ENCODE measurements at places on chromosomes 3 and 15.

DNA sequence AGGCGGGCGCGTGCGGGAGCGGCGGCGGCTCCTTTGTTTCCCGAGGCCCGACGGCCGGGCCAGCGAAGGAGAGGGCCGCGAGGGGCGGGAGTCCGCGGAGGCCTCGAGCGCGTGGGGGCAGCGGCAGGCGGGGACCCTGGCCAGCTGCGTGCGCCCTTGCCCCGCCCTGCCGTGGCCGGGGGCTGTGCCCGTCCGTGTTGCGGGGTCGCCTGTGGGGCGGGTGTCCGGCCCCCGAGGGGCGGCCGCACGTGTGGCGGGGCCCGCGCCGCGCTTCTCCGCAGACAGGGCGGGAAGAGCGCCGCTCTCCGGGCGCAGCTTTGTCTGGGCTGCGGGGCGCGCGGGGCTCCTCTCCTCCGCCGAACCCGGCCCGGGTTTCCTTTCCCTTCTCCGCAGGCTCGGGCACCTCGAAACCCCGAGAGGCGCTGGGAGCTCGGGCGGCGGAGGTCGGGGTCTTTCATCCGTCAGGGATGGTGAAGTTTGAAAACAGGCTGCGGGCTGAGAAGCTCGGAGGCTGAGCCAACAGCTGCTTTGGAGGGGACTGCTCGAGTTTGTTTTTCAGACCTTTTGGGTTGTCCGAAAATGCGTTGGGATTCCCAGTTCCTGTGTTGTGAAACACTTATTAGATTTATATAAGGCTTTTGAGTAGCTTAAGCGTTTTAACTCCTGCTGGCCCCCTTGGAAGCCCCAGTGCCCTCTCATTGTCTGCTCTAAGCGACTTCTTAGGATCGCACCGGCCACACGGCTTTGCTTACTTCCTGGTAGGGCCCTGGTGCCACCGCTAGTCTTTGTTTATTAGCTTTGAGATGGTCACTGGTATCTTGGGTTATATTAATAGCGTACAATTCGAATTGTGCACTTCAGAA lies 817 bp downstream of the USP3 start:
- DNase-seq, result peak; percentile 21

DNA sequence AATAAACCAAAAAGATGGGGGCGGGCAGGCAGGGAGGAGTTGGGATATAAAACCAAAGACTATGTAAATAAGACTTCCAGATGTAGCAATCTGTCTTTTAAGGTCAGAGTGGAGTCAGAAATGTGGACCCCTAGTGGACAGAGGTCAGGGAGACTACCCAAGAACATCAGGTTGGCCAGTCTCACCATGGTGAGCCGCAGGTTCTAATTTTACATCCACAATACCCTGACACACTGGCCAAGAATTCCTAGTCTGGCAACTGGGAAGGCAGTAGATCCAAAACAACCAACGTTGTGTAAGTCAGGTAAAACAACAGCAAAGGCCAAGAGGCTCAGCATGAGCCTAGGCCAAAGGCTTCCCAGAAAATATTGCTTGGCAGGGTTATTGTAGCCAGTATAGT lies 203.4 kb downstream of the FOXP1 start:
- no peak for DNase-seq

DNA sequence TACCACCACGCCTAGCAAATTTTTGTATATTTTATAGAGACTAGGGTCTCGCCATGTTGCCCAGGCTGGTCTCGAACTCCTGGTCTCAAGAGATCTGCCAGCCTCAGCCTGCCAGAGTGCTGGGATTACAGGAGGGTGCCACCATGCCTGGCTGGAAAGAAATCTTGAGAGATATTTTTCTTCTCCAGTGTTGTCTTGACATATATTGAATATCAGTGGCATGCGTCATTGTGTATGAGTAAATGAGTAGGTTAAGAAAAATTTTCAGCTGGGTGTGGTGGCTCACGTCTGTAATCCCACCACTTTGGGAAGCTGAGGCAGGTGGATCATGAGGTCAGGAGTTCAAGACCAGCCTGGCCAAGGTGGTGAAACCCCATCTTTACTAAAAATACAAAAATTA lies 3.5 kb upstream of the PIF1 start:
- DNase-seq, result no peak

- DNase-seq, result no peak
Observed at GRCh38 chr3:65080432-65080831, 392.6 kb upstream of the ADAMTS9 start.

GRCh38 chr15:51878446-51879386 lies 49.3 kb downstream of the TMOD3 start:
- DNase-seq, result no peak

- DNase-seq, result no peak
Observed at GRCh38 chr15:30008156-30008555, 74.6 kb upstream of the GOLGA8J start.

DNA sequence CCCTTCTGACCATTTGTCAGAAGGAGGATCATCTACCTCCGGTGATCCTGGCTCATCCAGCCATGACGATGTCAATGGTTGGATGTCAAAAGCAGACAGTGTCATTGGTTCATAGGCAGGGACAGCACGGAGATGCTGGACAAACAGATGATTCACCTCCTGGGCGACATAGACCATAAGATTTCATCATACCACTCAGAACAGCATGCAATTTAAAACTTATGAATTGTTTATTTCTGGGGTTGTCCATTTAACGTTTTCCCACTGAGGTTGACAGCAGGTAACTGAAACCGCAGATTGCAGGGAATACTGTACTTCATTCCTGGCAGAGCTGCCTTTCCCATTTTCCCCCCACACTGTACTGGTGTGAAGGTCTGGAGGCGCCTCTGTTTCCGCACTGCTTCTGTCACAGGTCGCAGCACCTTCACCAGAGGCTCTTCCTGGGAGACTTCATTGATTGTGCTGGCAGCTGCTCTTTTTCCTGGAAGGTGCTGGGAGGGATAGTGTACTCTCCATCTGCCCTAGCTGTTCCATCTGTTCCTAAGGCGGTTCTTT lies 32.5 kb upstream of the TMOD3 start:
- no peak for DNase-seq

DNA sequence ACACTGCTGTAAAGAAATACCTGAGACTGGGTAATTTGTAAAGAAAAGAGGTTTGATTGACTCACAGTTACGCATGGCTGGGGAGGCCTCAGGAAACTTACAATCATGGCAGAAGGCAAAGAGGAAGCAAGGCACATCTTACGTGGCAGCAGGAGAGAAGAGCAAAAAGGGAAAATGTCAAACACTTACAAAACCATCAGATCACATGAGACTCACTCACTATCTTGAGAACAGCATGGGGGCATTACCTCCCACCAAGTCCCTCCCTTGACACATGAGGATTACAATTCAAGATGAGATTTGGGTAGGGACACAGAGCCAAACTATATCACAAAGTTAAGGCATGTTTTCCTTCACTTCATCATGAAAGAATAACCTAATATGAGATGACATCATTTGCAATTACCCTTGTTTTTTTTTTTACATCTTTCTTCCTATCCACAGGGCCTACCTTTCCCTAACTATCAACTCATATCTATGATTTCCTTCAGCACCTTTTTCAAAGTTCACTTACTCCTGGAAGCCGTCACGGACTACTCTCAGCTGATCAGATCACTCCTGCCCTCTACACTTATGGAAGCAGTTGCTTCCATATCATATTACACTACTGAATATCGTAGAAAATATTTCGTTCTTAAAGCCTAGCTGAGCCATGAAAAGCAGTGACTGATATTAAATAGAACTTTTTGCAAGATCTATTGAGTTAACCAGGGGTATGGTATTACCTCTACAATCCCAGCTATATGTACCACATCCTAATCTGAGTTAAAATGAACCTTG lies 25.5 kb upstream of the ATP8B4 start:
- no peak for DNase-seq

DNA sequence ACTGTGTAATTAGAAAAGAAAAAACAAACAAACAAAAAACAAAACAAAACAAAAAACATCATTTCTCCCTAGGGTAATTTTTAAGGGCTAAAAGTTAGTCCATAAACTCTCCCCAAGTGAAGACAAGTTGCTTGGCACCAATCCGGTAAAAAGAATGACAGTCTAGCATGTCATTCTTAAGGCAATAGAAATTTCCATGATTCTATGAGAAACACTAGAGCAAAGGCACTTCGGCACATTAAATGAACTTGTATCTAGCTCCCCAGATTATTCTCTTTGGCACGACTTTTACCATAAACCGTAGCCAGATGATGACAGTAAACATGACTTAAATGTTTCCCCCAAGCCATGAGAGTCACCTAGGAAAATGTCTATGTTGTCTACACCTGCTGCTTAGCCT lies 10.1 kb downstream of the COL8A1 start:
- no peak for DNase-seq

DNA sequence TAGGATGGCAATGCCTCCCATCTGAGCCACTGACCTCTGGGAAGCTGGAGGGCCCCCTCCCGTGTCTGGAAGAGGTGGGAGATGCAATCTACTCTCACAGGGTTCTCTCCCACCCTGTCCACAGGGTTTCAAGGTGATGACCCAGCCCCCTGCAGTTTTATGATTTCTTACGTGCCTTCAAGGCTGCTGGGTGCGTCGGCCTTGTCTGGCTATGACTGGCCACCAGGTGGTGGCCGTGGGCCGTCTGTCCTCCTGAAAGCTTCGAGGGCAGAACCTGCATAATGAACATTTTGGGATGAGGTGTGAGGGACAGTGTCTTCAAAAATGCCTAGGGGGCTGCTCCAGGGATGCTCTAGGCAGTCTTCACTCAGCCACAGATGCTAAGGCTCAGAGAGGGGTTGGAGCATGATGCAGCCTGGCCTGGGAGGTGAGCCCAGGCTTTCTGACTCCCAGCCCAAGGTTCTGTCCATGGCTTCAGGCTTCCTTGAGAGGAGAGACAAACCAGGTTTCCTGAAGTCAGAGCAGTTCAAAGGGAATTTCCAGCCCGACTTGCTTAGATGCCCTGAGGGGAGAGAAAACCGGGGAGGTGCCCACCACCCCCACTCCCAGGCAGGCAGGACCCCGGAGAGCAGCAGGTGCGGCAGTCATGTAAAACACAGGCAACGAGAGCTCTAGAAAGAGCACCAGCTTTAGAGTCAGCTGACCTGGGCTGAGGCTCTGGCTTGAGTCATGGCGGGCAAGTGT lies 18.7 kb downstream of the ISG20 start:
- no peak for DNase-seq

DNA sequence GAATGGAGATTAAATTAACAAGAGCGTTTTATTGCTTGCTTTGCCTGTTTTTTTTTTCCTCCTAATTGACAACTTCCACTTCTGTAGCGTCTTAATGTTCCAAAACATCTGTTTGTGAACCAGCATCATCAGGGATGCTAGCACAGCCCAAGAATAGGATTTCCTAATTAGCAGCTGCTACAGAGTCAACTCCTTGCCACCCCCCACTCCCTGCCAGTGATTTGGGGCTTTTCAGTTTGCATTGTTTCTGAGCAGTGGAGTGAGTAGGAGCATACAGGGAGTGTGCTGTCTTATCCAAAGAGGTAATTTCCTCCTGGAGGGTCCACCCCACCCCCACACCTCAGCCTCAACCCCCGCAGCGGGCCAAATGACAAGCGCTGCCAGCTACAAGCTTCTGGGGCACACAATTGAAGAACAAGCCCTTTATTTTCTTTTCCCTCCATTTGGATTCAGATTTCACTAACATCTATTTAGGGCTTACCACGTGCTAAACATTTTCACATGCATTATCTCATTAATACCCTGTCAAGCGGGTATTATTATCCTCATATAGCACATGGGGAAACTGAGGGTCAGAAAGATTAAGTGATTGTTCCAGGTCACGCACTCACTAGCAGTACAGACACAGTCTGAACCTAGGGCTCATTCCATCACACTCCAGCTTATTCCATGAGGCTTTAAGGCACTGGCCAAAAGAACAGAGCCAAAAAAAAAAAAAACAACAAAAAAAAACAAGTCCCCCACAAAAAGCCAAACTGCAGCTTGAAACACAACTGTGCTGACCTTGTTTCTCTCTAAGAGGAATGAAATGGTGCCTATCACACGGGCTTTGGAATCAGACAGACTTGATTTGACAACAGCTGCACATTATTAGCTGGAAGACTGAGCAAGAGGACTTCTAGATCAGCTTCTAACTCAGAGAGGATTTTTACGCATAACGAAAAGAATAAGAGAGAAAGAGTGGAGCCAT lies 16.4 kb downstream of the HEG1 start:
- DNase-seq, result no peak

DNA sequence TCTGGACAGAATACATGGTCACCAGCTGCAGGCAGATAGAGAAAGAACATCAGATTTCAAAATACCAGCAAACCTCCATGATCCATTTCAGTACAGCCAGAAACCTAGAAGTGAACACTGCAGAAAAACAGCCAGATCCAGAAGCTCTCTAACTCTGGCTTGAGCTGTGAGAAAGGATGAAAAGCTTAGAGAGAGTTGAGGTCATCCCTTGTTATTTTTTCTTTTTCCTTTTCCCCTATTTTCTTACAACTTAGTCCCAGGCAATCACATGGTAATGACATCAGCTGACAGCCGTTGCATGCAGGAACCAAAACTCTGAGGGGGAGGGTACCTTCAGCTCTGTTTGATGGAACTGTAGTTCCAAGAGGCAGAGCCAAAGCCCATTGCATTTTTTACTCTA lies 113.2 kb downstream of the TCF12 start:
- no peak for DNase-seq

DNA sequence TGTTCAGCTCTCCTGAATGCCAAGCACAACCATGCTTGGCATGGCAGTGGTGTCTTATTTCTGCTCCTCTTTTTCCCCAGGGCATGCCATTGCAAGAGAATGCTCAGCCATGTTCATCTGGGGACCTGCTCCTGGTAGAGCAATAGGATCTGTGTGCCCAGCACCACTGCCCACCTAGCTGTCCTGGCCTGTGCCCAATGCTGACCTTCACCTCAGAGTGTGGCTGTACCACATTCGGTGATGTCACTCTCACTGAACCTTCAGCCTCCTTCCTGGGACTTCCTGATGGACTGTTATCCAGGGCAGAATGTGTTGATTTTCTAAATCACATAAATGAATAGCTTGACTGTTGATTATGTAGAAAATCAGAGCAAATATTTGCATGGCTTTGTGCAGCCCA lies 42.0 kb downstream of the AGTR1 start:
- DNase-seq, result no peak

GRCh38 chr3:24290596-24290995 lies 204.1 kb downstream of the THRB start:
- no peak for DNase-seq

- no peak for DNase-seq
Observed at GRCh38 chr15:76151599-76151974, 91.8 kb downstream of the TMEM266 start.

GRCh38 chr3:27485866-27486265 lies 1.7 kb upstream of the SLC4A7 start:
- peak; percentile 29 for DNase-seq

GRCh38 chr3:46504789-46505188 lies 7.0 kb downstream of the RTP3 start:
- DNase-seq, result no peak

- DNase-seq, result no peak
Observed at GRCh38 chr3:171511450-171511849, 51.2 kb upstream of the TNIK start.
